ENCODE measurements at places on chromosomes 2 and 18.

- no peak for DNase-seq
Observed at GRCh38 chr18:52190195-52190594, 149.8 kb upstream of the DCC start.

GRCh38 chr2:64655018-64655664, 1.4 kb upstream of the SERTAD2 start:
- no peak for DNase-seq

- no peak for DNase-seq
Observed at GRCh38 chr2:213036836-213037235, 114.6 kb downstream of the IKZF2 start.

DNA sequence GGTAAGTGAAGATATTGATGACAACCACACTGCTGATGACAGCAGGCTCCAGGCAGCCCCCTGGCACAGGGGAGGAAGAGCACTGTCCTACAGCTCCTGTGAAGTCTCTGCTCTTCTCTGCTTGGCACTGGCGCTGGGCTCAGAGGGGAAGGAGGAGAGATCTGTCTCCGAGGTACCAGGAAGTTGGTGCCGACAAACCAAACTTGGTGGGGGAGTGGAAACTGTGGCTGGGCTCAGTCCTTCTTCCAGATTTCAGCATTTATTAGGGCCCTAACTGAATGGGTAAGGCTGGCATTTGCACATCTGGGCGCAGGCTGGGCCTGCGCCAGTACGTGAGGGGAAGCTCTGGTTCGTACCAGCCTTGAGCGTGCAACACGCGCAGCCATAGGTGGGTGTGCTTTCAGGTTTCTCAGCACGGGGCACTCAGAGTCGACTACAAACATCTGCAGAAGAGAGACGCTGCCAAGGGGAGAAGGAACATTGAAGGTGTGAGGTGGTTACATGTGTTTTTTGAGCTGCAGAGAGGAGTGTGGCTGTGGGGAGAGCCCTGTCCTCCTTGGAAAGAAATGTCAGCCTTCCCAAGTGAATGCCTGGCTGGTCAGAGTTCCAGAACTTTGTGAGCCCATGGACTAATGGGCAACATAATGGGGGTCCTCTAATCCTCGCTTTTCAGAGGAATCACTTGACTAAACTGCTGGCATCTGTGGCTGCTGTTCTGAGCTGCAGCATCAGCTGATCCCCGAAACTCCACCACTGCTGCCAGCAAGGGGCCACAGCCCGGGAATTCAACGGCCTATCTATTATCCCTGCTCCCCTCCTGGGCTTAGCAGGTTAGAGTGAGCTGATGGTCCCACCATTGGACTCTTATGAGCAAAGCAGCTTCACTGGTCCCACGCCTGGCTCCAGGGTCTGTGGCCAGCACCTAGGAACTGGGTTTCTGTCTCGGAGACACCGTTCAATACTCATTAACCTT, 55.2 kb upstream of the SEMA4C start:
- no peak for DNase-seq

DNA sequence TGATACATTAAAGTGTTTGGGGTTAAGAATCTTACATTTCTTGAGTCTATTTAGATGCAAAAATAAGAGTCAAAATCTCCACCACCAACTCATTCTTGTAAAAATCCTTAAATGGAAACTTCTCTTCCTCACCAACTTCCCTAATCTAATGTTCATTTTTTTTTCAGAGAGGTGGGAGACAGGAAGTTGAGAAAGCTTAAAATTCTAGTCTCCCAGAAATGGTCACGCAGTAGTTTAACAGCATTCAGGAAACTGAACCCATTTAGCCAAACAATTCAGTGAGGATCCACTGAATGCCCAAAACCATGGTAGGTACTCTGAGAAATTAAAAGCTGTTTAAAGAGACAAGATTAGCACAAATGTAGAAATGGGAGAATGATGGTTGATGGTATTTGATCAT, 69.0 kb downstream of the TXNL1 start:
- DNase-seq: no peak

GRCh38 chr2:100822587-100823248, 2.8 kb downstream of the NPAS2 start:
- no peak for DNase-seq

All from naive B cell (primary cell).